Mesenteric fat pad (tissue), 1 donor: ENCODE measurements at places on chromosomes 2 and 18. TPM values are rescaled to one million over a fixed set of nuclear protein-coding genes. Genes with fewer than 3 reads are reported as not detected.

- DNase-seq = no peak
Observed at GRCh38 chr2:63764630-63765029, 77.1 kb upstream of the UGP2 start.

GRCh38 chr2:67833632-67834031 lies 229.2 kb downstream of the C1D start:
- DNase-seq = no peak

DNA sequence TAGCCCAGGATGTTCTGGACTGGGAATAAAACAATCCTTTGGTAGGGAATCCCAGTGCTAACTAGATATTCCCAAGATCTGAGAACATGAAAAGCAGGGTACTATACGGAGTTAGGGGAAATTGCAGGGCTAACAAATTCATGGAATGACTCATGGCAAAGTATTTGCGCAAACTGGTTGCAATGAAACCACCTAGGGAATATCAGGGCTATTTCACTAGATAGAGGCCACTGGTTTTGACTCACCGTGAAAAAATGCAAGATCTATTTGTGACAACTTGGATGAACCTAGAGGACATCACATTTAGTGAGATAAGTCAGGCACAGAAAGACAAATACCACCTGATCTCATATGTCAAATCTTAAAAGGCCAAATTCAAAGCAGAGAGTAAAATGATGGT lies 233.3 kb downstream of the MBD2 start:
- no peak for DNase-seq

INHA gene
- 0.45 TPM for total RNA-seq
